Hematopoietic multipotent progenitor cell (in vitro differentiated cells): ENCODE measurements at places on chromosomes 16 and 17. TPM values are rescaled to one million over a fixed set of nuclear protein-coding genes. Genes with fewer than 3 reads are reported as not detected.

The PIPOX gene
- total RNA-seq = 9.7 TPM

The KRT25 gene
- not detected for total RNA-seq

The CARD14 gene
- not detected for total RNA-seq

The TBC1D3I gene
- total RNA-seq = 0.54 TPM

The OR4D1 gene
- 0.81 TPM for total RNA-seq

The KRTAP1-5 gene
- total RNA-seq = not detected

The CDRT15 gene
- not detected for total RNA-seq

The VMO1 gene
- total RNA-seq = not detected

The SOST gene
- not detected for total RNA-seq

The PLEKHG4 gene
- total RNA-seq = 23.4 TPM

The HS3ST6 gene
- not detected for total RNA-seq

The CPHXL2 gene
- total RNA-seq = not detected

The MATCAP1 gene
- 12.9 TPM for total RNA-seq

The ITGAX gene
- 18.6 TPM for total RNA-seq

The NLRC3 gene
- total RNA-seq = 58.7 TPM

The GINS2 gene
- total RNA-seq = 5.4 TPM

The FASN gene
- total RNA-seq = 80.8 TPM

The TBX6 gene
- total RNA-seq = 2.2 TPM

The NME4 gene
- total RNA-seq = 170 TPM

The SLC25A39 gene
- 98.3 TPM for total RNA-seq

The ZG16 gene
- total RNA-seq = not detected

The CDK5R1 gene
- total RNA-seq = 0.81 TPM

The PPP1R27 gene
- 1.3 TPM for total RNA-seq

The CNGB1 gene
- total RNA-seq = not detected
